ENCODE measurements at places on chromosomes 4 and X.

GRCh38 chr4:110799211-110799610 is 176.3 kb upstream of the PITX2 start:
- no peak for DNase-seq

GRCh38 chrX:69146739-69147138 is 18.5 kb downstream of the PJA1 start:
- DNase-seq: no peak

GRCh38 chrX:144849141-144849540 is 398.2 kb upstream of the SPANXN1 start:
- DNase-seq: no peak

DNA sequence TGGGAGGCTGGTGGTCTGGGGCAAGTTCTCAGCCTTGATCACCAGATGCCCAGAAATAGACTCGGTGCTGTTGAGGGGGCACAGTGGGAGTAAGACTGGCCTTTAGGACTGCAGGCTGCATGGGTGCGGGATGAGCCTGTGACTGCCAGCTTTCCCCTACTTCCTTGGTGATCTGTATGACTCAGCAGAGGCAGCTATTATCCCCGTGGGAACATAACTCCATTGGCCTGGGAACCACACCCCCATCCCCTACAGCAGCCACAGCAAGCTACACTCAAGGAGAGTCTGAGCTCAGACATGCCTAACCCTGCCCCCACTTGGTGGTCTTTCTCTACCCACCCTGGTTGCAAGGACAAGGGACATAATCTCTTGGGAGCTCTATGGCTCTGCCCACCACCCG is 20.6 kb downstream of the CLIC2 start:
- no peak for DNase-seq

GRCh38 chrX:110853610-110854009 is 58.0 kb upstream of the CHRDL1 start:
- DNase-seq: peak; percentile 21

- DNase-seq: no peak
Observed at GRCh38 chrX:116232833-116233232, 62.3 kb downstream of the AGTR2 start.

DNA sequence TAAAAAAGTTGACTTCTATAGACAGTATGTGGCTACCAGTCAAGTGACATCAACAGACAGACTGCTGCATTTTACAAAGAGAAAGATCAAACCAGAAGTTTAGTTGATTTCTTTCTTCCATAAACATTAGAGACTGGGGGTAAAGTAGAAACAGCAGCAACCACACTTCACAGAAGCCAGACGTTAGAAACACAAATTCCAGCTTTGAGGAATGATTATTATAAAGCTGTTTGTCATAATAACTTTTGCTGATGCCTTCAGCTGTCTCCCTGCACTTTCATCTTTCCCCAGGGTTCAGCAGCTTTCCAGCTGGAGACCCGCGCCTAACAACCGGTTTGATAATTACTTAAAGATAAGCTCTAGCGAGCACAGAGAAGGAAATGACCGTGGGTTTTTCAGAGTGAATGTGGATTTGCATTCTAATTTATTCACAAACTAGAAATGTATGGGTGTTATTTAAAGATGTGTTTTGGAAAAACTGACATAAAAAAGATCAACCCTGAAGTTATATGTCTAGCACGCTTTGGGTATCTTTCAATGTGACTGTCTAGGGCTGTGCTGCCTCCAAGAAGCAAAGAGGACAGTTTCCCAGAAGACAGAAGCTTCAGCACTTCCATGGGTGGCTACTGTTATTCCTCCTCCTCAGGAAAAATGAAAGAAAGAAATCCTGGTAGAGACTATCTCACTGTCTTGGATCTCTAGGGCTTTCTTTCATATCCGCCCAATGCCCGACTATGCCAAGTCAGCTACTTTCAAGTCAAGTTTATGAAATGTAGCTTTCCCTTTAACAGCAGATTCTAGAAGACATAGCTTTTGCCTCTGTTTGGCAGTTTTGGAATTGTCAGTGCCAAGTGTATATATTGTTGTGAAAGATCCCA is 15.0 kb upstream of the ENAM start:
- no peak for DNase-seq

- no peak for DNase-seq
Observed at GRCh38 chrX:68686097-68686977, 38.9 kb downstream of the STARD8 start.

DNA sequence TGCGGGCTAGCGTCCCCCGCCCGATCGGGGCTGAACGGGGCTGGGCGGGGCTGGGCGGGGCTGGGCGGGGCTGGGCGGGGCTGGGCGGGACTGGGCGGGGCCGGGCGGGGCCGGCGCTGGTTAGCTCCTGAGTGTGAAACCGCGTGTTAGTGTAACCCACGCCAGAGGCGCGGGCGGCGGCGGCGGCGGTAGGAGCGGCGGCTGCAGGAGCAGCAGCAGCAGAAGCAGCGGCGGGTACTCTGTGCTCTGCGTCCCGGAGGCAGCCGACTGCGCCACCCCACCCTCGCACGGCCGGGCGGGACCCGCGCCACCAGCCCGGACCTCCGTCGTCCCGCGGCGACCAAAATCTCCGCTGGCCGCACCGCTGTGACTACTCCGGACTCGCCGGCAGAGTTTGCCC is 128.1 kb downstream of the LAS1L start:
- no peak for DNase-seq

DNA sequence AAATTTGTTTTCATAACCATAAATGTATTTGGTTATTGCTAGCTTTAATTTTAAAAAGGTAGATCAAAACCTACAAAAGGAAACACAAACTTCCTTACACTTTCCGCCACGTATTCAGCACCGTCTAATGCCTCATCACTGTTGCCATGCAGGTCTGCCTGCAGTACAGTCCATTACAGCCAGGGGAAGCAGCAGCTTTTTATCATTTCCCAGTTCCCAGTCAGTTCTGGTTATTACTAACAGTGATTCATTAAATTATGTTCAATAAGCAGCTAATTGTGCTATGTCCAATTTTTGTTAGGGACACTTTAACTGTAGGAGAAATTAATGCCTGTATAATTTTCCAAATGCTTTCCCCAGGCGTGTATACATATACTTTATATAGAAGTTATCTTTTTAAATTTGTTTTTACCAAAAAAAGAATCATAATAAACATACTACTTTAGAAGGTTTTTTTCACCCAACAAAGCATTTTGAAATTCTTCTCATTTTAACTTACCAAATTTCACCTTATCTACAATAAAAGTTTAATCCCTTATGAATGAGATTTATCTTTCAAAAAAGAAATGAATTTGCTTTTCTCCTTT is 93.3 kb downstream of the ANXA3 start:
- no peak for DNase-seq

DNA sequence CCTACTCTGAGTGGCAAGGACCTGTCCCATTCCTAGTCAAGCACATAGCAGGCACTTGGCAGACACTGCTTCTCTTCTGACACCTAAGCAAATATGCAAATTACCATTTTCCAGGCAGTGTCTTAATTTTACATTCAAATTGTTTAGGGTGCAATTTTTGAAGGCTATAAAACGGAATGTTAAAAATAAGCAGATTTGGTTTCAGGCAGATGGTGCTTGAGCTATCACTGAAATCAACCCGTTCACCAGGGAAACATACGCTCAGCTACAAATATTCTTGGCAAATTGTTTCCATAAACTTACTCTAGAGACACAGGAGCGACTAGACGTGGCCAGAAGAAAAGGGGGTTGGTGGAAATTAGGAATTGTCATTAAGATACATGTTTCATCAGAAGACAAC is 45.7 kb downstream of the BEND2 start:
- no peak for DNase-seq

GRCh38 chrX:41708486-41708885 is 15.5 kb upstream of the GPR82 start:
- DNase-seq: no peak

GRCh38 chr4:40367451-40367850 is 32.3 kb downstream of the CHRNA9 start:
- DNase-seq: no peak

DNA sequence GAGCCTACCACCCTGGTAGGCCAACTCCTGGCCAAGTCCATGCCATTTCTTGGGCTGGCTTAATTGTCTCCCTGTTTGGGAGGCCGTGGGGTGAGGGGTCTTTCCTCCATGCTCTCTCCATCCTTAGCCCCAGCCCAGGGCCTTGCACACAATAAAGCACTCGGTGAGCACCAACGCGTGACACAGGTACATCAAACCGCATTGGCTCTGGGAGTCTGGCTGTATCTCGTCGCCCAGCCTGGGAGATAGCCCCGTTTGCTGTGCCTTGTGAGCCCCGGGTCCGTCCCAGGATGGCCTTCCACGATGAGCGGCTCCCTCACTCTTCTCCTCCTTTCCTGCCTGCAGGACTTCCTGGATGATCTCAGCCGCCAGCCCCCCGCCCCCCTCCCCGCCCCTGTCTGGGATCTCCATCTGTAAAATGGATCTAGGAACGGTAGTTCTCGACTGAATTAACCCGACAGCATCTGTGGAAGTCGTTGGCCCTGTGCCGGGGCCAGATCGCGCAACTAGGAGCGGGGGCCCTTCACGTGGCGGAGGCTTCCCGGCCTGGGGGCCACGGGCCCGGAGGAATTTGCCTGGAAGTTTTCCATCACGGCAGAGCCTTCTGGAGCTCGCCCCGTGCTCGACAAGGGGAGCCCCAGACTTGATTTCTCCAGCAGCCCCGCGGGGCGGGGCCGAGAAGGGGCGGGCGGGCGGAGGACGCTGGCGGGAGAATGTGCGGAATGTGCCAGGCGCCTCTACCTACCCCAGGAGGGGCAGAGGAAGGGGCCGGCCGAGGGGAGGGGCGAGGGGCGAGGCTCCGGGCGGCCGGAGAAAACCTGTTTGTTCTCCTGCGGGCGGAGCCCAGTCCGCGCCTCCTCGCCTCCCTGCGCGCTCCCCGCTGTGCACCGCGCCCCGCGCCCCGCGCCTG is at the start of gene ZNF185:
Gene ZNF185, plus strand, starts transcription at position 846 of the 910 bp plus-strand sequence. CDS start 16,423 bp downstream, outside the sequence.
- peak; percentile 30 for DNase-seq

GRCh38 chr4:148634476-148634875 is 192.3 kb upstream of the NR3C2 start:
- no peak for DNase-seq

- no peak for DNase-seq
Observed at GRCh38 chr4:2722033-2722432, 34.1 kb downstream of the TNIP2 start.

DNA sequence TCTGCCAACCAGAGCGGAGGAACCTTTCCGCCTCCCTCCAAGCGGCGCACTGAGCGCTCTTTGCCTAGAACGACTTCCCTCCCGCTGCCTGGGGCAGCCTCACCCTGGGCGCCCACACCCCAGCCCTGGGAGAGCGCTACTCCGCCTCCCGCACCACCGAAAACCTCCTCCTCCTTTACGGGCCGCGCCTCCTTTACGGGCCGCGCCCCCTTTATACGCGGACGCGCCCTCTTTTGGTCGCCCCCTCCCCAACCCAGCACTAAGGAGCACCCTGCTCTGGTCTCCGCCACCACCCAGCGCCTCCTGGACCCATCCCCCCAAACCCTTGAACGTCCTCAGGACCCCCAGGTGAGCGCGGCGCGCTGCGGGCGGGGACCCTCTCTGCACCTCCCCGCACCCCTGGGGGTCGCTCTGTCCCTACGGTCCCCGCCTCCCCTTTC is 586 bp upstream of the NSG1 start:
- no peak for DNase-seq

DNA sequence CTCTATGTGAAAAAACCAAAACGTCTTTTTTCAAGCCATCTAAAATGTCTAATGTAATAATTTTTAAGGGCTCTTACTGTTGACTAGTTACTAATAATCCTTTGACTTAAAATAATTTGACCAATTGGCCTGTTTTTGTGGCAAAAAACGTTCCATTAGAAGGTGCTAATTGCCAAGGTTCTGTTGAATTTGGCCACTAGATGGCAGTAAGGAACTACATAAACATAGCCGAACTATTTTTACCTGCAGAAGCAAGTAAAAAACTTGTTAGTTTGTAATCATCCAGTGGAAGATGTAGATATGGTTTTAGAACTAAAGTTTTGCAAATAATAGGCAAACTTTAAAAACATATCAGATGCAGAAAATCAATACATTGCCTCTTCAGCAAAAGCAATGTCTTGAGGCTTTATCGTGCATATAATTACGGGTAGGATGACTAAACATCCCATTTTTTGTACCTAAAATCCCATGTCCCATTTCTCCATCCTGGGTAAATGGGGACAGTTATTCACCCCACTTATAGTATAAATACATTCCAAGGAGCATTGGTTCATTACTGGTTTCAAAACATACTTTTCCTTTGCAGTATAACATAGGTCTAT is 57.6 kb downstream of the PROM1 start:
- DNase-seq: peak; percentile 46

DNA sequence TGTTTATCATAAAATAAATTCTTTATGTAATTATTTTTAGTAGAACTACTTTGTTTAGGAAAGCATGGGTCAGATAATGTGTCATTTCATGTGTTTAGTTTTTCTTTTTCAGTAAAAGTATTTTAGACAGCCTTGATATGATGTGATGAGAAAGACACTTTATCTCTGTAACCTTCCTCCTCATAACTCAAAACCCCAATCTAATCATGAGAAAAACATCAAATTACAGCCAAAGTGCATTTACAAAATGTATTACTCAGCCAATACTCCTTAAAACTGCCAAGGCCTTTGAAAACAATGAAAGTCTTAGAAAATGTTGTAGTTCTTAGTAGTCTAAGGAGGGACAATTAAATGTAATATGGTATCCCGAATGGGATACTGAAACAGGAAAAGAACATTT is 144.9 kb downstream of the GPM6A start:
- no peak for DNase-seq

DNA sequence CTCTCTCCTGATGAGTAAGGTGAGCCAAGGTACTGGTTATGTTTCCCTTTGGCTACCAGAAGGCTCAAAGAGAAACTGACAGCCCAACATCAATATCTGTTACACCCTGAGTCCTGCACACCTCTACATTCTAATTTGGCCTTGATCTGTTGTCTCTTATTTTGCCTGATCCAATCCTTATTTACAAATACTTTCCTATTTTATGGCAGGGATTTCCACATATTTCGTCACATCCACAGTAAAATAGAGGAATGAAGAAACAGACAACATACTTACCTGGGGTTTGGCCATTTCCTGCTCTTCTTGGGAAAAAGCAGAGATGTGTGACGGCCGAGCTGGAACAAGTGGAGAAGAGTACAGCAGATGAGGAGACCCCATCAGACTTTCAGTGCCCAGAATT is 1.5 kb downstream of the ZNF182 start:
- no peak for DNase-seq

GRCh38 chr4:2763511-2763967 is 7.4 kb upstream of the TNIP2 start:
- no peak for DNase-seq

DNA sequence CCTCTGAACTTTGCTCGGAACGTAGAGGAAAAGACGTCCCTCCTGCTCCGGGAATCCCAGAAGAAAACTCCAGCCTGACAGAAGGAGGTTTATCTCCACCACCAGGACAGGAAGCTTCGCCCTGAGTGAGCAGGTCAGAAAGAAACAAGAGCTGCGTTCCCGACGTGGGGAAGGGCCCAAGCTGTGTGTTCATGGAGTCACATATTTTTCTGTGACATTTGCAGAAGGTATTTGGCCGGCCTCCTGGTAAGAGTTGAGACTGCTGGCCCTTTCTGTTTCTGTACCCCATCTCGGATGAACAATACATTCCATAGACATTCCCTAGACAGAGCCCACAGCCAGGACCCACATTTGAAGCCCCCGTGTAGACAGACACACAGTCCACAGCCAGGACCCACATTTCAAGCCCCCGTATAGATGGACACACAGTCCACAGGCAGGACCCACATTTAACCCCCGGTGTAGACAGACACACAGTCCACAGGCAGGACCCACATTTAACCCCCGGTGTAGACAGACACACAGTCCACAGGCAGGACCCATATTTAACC is 230.8 kb downstream of the SHOX start:
- no peak for DNase-seq

- no peak for DNase-seq
Observed at GRCh38 chrX:129534816-129535578, 5.1 kb upstream of the OCRL start.

Measured in NCI-H774 (cell line).